Central memory CD8-positive, alpha-beta T cell (primary cell): ENCODE measurements at places on chromosomes 2 and 18.

- no peak for DNase-seq
Observed at GRCh38 chr2:15807418-15808203, 132.7 kb upstream of the MYCN start.

DNA sequence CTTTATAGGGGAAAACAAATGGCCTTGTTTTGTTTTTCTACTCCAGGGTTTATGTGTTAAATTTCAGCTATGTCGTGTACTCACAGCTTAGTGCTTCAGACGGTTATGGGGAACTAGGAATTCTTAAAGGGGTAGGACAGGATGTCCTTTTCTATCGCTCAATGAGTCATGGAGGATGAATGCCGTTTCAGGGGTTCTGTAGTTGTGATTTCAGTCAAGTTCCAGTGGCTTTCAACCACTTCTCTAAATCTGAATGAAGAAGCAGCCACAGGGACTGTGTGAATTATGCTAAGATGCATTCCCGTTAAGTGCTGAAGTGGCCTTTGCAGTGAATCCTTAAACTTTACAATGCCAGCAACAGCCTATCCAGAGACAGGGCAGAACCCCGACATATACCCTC lies 1231.7 kb upstream of the ZEB2 start:
- no peak for DNase-seq

DNA sequence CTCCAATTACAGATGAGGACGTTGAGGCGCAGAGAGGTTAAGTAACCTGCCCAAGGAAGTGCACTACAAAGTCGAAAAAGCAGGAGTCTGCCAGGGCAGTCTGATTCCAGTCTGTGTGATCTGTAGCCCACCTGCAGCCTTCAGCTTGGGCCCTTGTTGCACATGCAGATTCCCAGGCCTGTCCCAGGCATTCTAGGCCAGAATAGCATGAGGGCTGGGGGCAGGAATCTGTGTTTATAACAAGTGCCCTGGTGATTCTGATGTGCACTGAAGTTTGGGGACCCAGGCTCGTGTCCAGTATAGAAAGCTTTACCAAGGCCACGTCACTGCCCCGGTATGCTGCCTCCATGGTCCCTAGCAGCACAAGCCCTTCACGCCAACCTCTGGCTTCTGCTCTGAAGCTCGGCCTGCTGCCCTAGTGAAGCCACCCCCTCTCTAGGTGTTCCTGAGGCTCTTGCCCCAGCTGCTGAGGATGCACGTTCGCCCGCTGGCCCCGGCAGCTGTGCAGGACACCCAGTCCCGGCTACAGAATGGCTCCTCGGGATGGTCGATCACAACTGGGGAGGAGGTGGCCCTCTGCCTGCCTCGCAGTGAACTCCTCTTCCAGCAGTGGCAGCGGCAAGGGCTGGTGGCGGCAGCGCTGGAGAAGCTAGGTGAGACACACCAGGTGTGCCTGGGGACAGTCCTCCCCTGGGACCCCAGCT lies 4.6 kb downstream of the CHRNG start:
- no peak for DNase-seq

- no peak for DNase-seq
Observed at GRCh38 chr2:46351750-46352138, 54.5 kb downstream of the EPAS1 start.

GRCh38 chr18:79528846-79529245 lies 133.1 kb downstream of the NFATC1 start:
- peak; percentile 61 for DNase-seq

DNA sequence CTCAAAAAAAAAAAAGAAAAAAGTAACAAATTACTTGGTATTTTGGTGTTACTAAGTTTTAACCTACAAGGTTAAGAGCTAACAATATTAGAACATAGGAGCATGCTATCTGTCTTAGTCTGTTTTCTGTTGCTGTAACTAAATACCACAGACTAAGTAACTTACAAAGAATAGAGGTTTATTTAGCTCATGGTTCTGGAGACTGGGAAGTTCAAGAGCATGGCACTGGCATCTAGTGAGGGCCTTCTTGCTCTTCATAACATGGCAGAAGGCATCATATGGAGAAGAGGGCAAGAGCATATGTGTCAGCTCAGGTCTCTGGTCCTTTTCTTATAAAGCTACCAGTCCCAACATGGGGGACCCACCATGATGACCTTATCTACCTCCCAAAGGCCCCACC lies 36.5 kb downstream of the SMARCAL1 start:
- no peak for DNase-seq

GRCh38 chr18:38262661-38263060 lies 697.1 kb upstream of the CELF4 start:
- no peak for DNase-seq

GRCh38 chr2:239296020-239296932 lies 104.5 kb downstream of the HDAC4 start:
- no peak for DNase-seq

DNA sequence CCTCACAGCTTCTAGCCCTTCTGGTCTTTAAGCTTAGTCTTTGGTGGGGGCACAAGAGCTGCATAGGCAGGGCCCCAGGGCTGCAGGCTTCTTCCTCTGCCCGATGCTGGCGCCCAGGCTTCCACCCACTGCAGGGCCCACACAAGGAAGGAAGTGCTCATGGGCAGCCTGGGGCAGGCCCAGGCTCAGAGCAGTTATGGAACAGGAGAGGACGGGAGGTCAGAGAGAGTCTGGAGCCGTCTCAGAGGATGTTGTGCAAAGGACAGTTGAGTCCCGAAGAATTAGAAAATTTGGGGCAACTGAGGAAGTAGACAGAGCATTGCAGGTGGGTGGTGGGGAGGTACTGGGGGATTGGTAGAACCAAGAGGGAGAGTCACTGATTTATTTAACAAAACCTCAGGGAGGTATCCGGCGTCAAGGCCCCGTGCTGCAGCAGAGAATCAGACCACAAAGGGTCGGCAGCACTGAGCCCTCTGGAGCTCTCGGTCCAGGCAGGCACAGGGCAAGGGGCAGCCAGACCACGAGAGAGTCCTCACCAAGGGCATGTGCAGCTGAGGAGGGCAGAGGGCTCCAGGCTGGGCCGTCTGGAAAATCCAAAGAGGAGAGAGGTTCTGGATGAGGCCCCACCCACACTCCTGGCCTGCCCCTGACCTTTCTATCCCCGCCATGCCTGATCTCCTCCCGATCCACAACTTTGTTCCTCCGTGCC lies 110.8 kb upstream of the GLI2 start:
- DNase-seq, result no peak

GRCh38 chr2:150178591-150178990 lies 308.9 kb downstream of the RND3 start:
- DNase-seq, result no peak

GRCh38 chr2:177728399-177728765 lies 335.8 kb downstream of the AGPS start:
- DNase-seq, result no peak

DNA sequence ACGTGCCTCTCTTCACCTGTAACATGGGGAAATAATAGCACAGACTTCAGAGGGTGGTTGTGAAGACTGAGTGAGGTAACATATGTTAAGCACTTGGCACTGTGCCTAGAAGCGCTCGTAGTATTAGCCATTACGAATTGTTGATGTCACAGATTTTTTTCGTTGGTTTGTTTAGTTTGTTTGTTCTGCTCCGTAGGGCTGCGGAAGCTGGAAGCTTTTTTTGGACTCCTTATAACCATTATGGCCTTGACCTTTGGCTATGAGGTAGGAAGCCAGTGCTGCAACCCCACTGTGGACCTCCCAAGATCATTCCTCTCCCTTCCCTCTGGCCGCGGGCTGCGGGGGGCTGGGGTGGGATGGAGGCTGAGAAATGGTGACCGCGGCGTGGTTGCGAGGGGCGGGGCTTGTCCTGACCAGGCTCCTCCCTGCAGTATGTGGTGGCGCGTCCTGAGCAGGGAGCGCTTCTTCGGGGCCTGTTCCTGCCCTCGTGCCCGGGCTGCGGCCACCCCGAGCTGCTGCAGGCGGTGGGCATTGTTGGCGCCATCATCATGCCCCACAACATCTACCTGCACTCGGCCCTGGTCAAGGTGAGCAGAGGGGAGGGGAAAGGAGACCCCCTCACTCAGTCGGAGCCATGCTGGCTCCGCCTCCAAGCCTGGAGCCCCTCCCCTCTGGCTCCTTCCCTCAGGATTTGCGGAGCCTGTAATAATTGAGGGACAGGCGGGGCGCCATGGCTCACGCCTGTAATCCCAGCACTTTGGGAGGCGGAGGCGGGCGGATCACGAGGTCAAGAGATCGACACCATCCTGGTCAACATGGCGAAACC lies 5.5 kb downstream of the SLC11A1 start:
- no peak for DNase-seq
